DMS79 (cell line): ENCODE measurements at places on chromosomes 11 and 22.

DNA sequence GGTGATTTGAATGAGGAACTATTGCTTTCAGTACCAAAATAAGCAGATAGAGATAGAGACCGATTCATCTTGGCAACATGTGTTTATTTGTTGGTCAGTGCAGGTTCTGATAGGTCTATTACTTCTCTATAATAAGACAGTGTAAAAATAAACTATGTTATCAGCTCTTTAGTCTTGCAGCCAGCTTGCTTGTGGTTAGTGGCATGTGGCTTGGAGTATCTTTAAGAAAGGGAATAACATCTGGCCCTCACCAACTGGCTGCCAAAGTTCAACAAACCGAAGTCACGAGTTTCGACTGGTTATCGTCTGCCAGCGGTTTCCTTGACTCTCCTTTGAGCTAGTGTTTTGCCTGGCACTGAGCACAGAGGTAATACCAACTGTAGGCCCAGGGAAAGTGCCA lies 71.8 kb downstream of the CTTN start:
- DNase-seq = no peak

DNA sequence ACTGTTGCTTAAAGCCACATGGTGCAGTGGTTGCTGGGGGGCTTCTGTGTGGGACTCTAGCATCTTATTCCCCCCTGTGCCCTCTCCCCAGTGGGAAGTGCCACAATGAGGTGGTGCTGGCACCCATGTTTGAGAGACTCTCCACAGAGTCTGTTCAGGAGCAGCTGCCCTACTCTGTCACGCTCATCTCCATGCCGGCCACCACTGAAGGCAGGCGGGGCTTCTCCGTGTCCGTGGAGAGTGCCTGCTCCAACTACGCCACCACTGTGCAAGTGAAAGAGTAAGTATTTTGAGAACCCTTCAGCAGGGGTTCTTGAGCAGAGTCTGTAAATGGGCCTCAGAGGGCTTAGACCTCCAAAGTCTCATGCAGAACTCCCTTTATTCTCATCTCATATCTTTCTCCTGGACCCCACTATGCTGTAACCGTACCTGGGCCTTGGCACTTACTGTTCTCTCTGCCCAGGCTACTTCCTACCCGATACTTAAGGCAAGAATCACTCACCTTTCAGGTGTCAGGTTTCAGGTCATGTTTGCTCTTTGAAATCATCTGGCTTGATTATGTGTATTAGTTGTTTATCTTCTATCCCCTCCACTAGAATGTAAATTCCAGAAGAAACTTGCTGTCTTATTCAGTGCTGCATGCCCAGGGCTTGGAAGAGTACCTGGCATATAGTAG lies 32.4 kb downstream of the PIK3IP1 start:
- DNase-seq = no peak

DNA sequence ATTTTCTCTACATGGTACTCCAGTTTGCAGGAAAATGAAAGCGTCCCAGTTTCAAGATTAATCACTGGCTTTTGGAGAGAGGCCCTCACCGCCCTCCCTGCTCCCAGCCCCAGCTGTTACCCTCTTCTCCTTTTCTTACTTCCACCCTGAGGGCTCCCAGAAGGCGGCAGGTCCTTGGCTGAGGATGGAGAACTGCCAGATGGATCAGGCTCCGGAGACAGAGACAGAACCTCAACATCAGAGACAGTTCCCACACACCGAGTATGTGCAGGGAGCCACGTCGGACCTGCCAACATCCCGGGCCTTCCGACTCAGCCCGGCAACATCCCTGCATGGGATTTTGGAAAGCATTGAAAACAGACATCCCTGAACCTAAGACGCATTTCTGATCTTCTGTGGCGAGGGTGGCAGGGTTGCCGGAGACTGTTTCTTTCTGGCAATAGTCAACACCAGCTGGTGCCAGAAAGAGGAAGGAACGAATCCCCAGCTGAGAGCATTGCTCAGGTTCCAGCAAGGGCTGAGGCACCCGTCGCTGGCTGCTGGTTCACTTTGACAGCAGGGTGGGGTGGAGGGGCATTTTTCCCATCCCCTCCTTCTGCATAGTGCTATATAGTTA lies 467.1 kb downstream of the MIAT start:
- no peak for DNase-seq

DNA sequence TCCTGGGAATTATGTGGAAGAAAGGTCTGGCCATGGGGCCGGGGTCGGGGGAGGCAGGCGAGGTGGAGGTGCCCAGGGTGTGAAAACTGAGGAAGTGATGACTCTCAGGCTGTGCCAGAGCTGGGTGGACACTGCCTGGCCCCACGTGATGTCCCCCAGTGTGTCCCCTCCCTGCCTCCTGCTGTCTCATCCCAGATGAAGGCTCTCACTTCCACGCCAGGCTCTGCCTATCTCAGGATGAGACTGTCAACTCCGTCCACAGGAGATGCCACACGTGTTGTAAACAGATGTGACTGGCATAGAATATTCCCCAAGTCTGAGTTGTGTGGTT lies 51.4 kb downstream of the RPS6KA4 start:
- DNase-seq = no peak

DNA sequence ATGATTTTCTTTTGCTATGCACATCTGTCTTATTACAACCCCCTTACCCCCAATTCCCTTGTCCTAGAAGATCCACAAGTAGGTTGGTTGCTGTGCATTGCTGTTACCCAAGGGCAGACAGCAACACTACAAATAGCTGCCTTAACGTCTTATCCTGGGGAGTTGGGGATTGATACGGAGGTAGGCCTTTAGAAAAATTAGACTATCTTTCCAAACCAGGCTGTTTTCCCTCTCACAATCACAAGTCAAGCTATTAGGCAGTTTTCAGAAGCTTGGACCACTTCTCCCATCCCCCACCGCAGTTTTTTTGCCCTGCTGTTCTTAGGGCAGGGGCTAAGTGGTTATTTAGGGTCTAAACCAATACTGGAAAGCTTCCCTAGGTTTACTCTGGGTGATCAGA lies 2.8 kb upstream of the PHLDB1 start:
- no peak for DNase-seq

- DNase-seq = no peak
Observed at GRCh38 chr22:20315337-20316216, 4.3 kb downstream of the DGCR6L start.

GRCh38 chr22:23180893-23181720 lies 798 bp downstream of the BCR start:
- DNase-seq = no peak

DNA sequence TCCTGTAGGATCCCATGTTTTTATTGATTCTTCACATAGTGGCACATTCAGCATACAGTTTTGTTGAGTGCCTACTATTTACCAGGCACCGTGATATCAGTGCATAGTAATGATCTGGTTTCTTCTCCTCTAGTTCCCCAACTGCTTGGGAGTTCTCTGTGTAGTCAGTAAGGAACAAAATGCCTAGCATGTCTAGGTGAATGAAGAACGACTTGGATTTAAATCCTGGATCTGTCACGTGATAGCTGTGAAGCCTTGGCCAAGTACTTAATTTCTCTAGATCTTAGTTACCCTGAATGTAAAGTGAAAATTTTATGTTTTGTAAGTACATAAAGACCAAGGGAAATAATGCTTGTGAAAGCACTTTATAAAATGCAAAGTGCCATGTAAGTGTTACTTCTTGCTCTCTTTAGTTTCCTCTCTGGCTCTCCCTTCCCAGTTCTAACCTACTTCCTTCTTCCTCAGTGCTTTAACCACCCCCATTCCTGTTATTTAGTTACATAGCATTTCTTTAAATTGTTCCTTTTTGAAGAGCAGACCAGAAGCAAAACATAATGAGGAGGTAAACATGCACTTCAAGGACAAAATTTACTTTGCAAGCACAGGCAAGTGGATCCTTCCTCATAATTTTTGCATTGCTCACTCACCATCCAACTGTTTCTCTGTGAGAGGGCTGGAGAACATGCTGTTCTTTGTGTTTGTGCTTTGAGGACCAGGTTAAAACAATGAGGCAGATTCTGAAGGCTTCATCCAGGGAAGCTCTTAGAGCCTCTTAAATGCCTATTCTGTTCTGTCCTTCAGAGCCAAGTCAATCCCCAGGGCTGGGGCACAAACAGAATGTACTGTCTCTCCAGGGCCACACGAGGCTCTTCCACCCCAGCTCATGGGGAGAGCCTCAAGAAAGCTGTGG lies 353.9 kb upstream of the TENM4 start:
- DNase-seq = no peak

DNA sequence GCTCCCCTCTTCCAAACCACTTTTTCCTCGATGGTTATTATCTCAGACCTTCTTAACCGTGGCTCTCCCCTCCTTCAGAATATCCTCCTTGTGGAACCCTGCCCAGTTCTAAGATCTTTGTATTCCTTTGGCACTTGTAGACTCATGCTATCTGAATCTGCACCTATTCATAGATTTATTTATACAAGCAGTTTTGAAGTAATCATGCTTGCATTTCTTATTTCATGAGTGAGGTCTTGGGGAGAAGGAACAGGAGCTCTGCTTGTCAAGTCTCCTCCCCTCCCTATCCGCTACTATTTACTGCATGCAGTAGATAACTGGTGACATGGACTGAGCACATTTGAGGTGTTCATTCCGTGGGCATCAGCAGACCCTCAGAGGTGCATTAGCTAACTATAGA lies 5.4 kb upstream of the MADD start:
- no peak for DNase-seq

DNA sequence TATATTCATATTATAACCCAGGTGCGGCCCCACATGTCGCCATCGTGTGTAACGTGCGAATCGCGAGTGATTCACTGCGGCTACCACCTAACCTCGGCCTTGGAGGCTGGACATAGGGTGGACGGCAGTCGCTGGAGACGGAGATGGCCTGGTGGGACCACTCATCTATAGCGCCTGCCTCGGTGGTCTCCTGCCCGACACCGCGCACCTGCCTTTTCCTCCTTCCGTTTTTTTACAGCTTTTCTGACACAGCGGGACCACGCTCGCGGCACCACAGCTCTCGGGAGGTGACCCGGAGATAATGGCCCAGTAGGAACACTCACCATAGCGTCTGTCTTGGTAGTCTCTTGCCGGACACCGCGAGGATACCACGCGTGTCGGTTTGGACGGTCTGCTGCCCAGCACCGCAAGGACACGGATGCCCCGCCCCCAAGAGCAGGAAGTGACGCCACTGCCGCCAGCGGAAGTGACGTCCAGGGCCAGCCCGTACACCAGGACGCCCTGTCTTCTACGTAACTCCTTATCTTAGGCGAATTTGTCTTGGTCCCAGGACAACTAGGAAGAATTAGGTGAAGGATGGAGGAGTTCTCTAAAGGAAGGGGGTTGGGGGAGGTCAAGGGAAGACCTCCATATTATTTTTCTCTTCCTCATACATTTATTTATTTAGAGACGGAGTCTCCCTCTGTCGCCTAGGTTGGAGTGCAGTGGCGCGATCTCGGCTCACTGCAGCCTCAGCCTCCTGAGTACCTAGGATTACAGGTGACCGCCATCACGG lies 6.4 kb downstream of the SNU13 start:
- DNase-seq = peak; percentile 62

- no peak for DNase-seq
Observed at GRCh38 chr22:45518580-45518991, 15.9 kb downstream of the FBLN1 start.

DNA sequence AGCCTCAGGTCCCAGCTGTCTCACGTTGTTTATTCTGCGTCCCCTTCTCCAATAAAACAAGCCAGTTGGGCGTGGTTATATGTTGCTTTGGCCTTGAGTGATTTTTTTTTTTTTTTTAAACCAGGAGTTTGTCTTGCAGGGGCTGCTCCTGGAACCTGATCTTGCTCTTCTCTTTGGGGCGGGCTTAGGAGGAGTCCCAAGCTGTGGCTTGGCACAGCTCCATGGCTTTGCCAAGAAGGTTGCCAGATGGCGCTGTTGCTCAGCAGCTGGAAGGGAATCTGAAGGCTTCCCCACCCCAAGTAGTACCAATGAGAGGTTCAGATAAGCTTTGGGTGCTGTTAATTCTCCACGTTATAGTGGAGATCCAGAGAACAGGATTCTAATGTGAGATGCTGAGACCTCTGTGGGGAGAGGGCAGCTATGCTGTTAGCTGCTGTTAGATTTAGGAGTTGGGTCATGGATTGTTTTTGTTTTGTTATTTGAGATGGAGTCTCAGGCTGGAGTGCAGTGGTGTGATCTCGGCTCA lies 2.0 kb upstream of the FERMT3 start:
- peak; percentile 93 for DNase-seq

GRCh38 chr22:24156141-24156912 lies 25.0 kb upstream of the SUSD2 start:
- DNase-seq = no peak

- DNase-seq = no peak
Observed at GRCh38 chr11:1796413-1797011, 32.8 kb upstream of the CTSD start.

DNA sequence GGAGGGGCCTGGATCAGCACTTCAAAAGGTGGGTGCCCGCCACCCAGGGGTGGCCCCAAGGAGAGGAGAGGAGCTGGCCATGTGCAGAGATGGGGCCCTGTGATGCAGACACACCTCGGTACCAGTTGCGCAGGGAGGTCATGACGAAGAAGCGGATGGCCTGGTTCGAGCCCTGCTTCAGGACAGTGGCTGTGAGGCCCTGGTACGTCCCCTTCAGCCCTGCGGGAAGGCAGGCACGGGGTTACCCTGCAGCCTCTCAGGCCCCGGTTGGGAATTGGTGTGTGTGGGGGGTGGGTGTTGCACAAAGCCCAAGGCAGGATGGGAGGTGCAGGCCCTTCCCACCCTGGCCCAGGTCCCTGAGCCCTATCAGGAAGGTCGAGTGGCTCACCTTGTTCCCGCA lies 1.8 kb downstream of the SLC25A1 start:
- no peak for DNase-seq

DNA sequence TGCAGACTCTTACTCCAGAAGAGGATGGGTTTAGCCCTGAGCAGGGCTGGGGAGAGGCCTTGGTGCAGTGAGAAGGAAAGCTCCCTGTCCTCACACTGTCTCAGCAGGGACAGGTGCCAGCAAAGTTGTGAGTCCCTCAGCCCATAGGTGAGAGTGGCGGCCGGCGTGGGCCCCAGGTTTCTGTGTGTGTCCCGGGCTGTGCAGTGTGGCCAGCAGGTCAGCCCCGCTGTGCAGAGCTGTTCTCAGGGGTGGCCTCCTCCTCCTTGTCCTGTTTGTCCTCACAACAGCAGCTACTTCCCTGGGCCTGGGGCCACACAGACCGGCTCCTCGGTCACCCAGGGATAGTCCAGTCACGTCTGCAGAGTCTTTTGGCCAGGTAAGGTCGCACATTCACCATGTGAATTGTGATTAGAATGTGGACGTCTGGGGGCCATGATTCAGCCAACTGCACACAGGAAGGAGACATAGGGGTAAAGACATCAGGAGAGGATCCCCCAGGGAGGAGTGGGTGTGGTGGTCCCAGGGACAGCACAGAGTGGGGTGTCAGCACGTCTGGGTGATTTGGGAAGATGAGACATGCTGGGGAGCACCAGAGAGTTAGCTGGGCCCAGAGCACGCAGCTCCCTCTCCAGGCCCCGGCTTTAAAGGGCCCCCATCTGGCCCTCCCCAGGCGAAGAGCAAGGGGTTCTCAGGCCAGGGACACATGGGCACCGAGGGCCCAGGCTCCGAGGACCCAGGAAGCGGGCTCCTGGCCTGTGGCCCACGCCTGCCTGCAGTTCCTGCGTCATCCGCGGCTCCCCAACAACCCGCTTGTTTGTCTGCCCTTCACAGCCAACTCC lies 81.6 kb downstream of the MYEOV start:
- DNase-seq = no peak
